ENCODE measurements at places on chromosomes 11 and 22. TPM values are rescaled to one million over a fixed set of nuclear protein-coding genes. Genes with fewer than 3 reads are reported as not detected.

Gene CNIH2
- 1.1 TPM for total RNA-seq

Gene SPDYC
- not detected for total RNA-seq

Gene TRIM6
- total RNA-seq, result 2.1 TPM

Gene EIF4G2
- 1,058 TPM for total RNA-seq

Gene C11orf65
- total RNA-seq, result 0.58 TPM

Gene CYP2R1
- total RNA-seq, result 9.6 TPM

Gene UPK3A
- total RNA-seq, result 0.40 TPM

Gene OR51I1
- total RNA-seq, result 0.23 TPM

Gene PNPLA5
- not detected for total RNA-seq

Gene CLDN5
- total RNA-seq, result 27.5 TPM
